ENCODE measurements at places on chromosomes 1 and 21. TPM values are rescaled to one million over a fixed set of nuclear protein-coding genes. Genes with fewer than 3 reads are reported as not detected.

DNA sequence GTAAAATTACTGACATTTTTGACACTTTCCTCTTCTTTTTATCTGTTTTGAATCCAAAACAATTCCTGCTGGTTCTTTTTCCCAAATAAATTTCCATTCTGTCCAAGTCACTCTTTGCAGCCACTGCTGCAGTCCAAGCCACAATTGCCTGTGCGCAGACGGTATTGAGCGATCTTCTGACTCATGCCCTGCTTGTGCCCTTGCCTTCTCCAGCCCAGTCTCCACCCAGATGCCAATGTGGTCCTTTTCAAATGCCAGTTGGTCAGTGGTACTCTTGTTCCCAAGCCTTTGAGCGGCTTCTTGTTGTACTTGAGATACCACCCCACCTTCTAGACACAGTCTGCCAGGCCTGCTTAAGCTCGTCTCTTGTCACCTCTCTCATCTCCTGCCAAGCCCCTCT, 78.9 kb downstream of the CAMTA1 start:
- no peak for DNase-seq

GRCh38 chr1:94746635-94747525, 73.3 kb upstream of the SLC44A3 start:
- no peak for DNase-seq

DNA sequence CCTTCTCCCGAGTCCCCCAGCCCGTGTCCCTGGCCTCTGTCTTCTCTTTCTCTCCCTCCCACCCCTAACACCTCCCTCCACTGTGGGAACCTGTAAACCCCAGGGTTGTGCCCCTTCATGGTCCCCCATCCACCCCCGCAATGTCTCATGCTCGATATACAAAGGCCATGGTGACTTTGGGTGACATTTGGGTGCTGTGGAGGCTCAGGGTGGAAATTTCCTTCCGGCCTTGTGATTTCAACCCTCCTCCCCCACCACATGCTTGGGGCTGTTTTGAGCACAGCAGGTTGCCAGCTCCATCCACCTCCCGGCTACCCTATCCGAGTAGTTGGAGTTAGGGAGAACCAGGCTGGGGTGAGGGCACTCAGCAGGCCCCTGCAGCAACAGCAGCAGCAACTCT, 25.7 kb upstream of the VPS13D start:
- DNase-seq: no peak

- DNase-seq: no peak
Measured at GRCh38 chr1:245695211-245695610, 540.4 kb downstream of the KIF26B start.

- DNase-seq: no peak
Measured at GRCh38 chr1:204344665-204345355, 14.9 kb downstream of the PLEKHA6 start.

DNA sequence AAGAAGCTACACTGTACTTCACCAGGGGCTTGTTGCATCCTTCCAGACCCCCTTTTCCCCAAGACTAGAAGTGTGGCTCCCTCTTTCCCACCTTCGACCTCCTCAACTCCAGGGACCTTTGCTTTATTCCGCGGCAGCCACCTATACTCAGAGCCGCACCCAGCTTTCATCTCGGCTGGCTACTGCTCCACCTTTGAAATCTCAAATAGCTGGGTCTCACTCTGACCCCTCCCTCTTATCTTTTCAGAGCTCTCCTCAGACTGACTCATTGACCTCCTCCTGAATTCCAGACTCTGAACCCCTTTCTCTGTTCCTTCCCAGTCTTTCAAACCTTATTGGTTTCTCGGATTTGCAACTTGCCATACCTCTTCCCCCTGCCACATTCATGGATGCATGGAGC, 144.7 kb upstream of the JUN start:
- DNase-seq: no peak

GRCh38 chr1:226401355-226402303, 6.3 kb downstream of the PARP1 start:
- DNase-seq: no peak

DNA sequence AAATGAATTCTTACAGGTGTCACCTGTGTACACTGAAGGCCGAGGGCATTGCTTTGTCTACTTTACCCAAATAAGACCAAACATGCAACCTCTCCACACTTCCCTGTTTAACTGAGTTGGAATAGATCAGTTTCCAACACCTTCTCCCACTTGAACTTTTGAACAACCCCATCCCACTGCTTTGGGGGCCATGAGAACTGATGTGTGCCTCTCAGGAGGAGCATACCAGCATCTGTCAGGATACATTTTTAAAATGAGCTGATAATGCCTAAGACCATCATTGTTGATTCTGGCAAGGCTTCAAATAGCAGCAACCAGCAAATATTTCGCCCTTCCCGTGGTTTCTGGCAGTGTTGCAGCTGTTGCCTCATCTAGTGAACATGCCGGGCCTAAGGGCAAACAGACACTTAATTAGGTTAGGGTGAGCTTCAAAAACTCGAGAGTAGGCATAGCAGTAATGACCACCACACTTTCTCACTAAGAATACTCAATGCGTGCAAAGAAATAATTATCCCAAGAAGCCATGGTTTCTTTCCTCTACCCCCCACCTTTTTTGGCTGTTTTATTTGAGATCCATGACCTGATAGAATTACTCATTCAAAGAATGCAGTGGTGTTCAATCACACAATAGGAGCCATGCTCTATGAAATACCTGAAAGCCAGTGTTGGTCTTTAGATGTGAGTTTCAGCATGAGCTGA, 63.7 kb downstream of the MAP10 start:
- DNase-seq: no peak

DNA sequence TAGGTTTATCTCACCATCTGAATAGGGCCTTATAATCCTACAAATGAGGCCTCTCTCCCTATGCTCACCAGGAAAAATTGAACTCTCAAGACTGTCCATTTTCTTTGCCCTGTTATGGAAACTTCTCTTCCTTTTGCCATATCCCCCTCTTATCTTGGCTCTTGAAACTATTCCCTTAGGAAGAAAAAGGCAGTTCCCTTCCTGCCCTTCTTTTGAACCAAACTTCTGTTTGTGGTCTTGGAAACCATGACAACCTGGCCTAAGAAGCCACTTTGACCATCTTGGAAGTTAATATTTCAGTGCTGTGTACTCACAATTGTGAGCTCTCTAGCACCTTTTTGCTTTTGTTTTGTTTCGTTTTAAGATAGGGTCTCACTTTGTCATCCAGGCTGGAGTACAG, 40.0 kb downstream of the ATP2B4 start:
- DNase-seq: no peak

GRCh38 chr1:172134087-172134731, 286.3 kb upstream of the C1orf105 start:
- no peak for DNase-seq

DNA sequence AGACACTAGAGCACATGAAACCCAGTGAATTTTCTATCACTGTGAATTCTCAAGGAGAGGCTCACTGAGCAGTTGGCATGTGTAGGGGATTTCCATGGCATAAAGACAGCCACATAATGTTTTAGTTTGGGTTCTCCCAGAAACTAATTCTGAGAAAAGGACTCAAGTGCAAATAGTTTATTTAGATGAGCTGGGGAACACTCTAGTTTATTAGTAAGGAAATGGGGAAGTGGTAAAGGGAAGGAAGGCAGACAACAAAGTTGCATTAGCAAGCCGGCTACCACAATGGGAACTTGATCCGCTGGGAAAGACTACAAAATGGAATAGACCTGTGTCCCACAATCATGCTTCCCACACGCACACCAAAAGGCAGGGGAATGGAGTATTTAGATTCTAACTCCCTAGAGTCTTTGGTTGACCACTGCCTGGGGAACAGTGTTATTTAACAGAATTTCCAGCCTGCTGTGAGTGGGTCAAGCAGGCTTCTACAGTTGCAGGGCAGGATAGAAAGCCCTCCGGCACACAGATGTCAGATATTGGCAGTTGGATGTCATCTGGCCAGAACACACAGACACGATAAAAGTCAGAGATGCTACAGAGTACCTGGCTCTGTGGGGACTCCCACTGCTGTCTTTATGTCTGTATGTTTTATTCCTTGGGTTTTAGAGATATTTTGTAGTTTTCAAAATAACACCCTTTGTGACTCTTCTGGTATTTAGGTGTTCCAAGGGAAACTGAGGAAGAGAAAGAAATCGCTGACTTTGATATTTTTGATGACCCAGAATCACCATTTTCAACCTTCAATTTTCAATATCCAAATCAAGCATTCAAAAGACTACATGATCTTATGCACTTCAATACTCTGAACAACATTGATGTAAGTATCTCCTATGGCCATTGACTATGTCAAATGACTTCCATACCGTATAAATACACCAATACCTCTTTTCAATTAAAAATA, 150.1 kb downstream of the PLA2G4A start:
- no peak for DNase-seq

GRCh38 chr1:201009962-201010645, 13.4 kb downstream of the KIF21B start:
- no peak for DNase-seq

DNA sequence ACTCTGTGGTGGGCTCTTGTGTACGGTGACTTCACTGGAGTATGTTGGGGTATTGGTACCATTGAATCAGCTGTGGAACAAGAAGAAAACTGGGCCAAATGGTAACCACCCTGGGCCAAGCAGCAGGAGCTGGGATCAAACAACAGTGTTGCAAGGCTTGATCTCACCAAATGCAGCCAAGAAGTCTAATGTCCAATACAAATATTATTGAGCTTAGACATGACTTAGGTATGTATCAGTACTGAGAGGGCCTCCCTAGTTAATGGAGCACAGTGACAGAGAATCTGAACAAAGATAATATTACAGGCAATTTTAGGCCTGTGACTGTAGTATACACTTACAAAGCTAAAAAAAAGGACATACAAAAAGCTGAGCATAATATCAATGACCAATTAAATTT, 604.8 kb downstream of the PLA2G4A start:
- no peak for DNase-seq

DNA sequence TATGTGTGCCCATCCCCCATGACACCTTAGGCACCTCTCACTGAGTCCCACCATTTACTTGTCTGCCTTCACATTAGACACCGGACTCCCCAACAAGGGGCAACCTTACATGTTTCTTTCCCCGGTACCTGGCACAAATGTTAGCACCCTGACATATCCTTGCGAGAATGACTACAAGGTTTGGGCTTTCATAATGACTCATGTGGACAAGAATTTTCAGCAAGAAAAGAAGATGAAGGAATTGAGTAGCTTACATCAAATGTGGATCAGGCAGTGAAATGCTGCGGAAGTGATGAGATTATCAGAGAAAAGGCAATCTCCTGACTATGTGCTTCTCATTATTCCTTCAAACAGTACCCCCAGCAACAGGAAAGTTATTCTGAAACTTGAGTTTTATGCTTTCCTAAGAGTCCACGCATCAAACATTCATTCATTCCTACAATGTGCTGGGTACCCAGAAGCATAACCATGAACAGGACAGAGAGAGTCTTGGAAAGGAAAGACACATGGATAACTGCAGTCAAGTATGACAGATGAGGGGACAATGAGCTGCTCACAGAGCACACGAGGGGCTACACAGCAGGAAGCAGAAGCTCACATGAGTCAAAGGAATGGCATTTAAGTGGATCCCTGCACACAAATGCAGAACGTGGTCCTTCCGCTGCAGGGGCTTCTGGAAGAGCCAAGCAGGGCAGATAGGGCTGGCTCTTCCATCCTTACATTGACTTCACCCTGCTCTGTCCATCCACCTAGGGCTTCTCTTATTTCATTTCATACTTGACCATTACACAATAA, 112.1 kb downstream of the PCNX2 start:
- no peak for DNase-seq

GRCh38 chr1:14350197-14350596, 248.3 kb upstream of the KAZN start:
- DNase-seq: no peak

DNA sequence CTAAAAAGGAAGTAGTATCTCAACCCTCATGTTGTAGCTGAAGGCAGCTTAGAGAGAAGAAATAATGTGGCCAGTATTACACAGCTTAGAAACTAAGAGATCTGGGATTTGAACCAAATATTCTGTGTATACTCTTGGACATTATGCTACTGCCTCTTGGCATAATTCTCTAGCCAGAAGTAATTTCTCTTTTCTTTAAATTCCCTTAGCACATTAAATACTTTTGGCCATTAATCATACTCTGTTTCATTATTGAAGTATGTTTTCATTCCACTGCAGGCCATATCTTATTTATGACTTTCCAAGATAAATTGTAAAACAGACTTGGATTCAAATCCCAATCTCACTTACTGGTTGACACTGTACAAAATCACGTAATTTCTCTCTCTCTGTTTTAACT, 181.3 kb upstream of the SPAG17 start:
- no peak for DNase-seq

DNA sequence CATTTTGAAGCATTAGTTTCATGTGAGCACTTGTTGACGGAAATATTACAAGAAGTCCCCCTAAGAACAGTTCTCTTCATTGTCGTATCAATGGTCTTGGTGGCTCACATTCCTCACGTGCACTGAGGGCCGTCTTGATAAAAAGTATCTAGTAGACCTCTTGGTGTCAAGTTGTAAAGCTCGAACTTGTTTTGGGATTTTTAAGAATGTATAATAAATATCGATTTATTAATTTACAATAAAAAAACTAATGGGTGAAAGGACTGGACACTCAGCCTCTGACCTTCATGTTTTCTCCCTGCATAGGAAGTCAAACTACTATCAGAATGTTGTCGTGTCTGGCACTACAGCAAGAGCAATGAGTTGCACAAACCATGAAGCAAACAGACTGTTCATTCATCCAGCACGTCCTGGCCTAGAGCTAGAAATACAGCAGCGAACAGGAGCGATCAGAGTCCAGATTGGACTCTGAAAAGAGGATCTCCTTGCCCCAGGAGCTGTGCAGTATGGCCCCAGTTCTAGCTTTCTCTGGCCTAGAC, 319.2 kb downstream of the SMYD3 start:
- DNase-seq: no peak

DNA sequence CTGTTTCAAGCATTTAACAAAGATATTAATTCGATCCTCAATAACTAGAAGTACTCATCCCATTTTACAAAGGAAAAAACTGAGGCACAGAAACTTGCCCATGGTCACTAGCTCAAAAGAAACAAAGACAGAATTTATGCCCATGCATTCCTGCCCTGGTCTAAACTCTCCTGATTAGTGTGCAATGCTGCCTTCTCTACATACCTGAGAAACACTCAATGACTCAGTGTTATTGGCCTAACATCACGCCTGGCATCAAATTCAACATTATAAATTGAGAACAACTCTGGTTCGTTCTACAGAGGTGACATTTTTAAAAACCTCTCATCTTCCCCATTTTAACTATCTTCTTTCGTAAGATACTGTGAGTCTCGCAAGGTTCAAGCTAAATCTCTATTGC, 5.2 kb downstream of the APP start:
- no peak for DNase-seq

LCE3E gene
- total RNA-seq: not detected

GPR37L1 gene
- total RNA-seq: not detected

PGLYRP3 gene
- not detected for total RNA-seq

TNFAIP8L2 gene
- total RNA-seq: 2.0 TPM

PLA2G5 gene
- 3.1 TPM for total RNA-seq

RPTN gene
- total RNA-seq: not detected

HSF2BP gene
- total RNA-seq: 1.2 TPM

AQP10 gene
- not detected for total RNA-seq

NPL gene
- 0.29 TPM for total RNA-seq

TNNI3K gene
- 1.5 TPM for total RNA-seq

Data from uterus (tissue), 4 donors.